Sigmoid colon (tissue), 7 donors: ENCODE measurements at places on chromosomes 1 and 21.

DNA sequence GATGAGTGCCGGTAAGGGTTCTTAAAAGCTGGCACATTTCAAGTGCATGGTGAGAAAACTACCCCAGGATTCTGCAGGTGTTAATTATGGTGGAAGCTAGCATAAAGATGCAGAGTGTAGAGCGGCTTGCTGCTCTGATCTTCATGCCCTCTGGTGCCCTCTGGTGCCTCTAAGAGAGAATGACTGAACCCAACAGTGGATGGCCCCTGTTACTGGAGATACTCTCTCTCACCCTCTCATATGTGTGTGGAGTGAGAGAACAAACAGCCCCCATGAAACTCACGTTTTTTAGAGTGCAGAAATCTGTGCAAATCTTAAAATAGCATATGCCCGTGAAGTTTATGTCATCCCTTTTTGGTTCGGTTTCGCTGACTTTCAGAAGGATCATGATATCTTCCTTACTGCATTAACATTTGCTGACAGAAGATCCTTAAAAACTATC, 90.0 kb downstream of the GRIK1 start:
- DNase-seq = no peak

DNA sequence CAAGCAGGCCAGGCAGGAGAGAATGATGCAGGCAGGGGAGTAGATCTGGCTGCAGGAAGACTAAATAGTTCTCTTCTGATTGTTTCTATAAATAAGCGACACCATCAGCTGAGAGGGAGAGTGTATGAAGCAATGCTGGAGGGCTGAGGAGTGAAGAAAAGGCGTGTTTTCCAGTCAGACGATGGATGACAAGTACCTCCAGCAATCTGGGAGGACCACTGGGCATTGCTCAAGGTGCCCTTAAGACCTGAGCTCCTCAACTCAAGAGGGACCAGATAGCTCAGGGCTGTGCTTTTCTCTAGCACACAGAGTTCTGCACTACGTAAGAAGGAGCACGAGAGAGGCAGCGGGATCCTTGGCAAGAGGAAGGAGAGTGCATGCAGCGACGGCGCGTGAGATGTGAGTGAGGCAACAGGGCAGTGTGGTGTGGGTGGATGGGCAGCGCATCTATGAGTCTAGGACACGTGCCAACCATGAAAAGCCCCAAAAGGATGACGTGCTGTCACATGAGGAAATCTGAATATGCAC, 36.0 kb downstream of the PABPC4 start:
- DNase-seq = peak; percentile 84

DNA sequence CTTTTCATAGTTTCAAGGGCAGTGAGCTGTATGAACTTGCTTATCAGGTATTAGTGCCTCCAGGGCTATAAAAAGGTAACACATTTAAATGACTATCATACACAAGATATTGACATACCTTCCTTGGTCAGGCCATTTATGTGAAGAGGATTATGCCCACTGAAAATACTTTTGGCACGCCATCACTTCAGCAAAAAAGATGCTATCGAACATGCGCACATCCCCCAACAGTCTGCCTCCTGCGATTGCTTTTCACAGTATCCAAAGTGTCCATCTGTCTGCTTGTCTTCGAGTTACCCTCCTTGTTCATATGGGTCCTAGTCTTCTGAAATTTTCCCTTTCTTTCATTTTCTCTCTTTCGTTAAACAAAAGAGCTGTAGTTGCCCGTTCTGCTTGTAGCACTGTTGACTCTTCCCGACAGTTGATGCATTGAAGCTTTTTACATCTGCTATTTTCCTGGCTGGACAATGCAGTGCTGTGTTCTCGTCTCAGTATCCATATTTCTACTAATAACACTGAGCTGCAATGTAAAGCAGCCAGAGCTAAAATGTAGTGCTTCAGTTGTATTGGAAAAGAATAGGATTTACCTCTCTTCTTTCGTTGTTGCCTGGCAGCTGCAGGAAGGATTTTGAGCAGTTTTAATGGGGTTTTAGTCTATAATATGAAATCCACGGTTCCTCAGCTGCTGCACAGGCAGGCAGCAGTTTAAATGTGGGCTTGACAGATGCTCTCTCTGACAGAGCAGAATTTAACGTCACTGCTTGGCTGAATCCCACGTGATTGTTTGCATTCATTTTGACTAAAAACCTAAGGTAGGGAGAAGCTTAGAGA, at the start of gene B3GALT2:
Gene B3GALT2 (minus strand): TSS at position 713 of the 831 bp plus-strand sequence. CDS start 5,051 bp downstream, outside the sequence.
- peak; percentile 63 for DNase-seq

DNA sequence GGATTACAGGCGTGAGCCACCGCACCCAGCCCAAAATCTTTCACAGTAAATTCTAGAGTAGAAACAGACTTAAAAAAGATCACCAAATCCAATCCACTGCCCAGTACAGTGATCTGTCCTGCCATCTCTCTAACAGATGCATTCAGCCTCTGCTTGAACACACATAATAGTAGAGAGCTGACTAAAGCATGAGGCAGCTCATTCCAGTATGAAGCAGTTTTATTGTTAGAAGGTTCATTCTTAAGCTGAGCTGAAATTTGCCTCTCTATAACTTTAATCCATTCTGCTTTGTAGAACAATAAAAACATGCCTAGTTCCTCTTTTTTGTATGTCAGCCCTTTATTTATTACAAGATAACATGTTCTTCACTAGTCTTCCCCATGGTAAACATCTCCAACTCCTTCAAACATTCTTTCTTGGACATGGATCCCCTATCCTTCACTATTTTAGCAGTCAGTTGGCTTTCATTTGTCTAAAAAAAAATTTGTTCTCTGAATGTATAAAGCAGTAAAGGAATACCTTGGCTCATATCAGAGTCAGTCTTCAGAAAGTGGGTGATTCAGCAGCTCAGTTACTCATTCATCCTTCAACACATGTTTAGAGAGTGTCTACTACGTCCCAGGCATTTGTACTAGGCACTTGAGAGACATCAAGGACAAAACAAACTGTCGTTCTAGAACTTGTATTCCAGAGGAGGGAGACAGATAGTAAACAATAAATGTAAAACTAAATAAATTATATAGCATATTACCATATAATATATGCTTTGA, 10.7 kb upstream of the PTBP2 start:
- DNase-seq = no peak

GRCh38 chr1:9589144-9589718, 520 bp downstream of the TMEM201 start:
- no peak for DNase-seq

DNA sequence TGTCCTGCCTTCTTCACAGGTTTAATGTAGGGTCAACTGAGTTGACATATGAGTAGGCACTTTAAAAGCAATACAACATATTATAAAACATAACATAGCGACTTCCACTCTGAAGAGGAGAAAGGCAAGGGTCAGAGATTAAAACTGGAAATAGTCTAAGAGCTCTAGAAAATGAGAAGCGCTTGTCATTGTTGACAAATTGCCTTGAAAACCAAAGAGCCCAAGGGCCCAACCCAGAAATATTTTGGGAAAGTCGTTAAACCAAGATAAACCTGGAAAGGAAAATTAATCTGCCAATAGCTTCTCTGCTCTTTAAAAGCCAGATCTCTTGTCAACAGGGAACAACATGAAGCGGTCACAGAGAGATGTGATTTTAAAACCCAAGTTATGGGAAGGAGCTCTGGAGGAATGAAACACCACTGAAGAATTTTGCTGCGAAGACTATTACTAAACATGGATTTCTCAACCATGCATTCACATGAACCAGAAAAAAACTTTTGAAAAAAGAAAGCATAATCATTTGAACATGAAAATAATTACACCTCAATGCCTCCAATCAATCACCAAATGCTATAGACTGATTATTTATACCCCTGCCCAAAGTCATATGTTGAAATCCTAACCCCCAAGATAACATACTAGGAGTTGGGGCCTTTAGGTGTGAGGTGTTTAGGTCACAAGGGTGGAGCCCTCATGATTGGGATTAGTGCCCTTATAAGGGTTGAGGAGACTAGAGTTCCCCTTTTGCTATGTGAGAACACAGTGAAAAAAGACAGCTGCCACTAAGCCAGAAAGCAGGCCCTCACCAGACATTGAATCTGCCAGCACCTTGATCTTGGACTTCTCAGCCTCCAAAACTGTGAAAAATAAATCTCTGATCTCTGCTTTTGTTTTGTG, 33.0 kb upstream of the MTF1 start:
- no peak for DNase-seq

- DNase-seq = no peak
Observed at GRCh38 chr1:143665606-143666005, 306.2 kb downstream of the FAM72C start.

DNA sequence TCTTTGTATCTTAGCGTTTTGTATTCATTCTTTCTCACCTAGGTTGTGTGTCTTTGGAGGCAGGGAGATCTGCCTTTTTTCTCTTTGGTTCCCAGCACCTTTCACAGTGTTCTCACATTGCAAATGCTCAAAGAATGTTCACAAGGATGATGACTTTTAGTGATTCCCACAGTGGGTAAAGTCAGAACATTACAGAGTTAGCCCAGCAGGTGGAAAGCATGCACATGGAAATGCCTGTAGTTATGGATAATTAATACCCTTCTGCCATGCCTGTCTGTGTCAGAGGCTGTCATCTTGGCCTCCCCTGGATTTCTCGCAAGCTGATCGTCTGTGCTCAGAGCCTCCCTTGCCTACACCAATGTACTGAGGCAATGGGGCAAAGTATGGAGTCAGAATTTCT, 458.9 kb downstream of the LMO4 start:
- no peak for DNase-seq

- peak; percentile 42 for DNase-seq
Observed at GRCh38 chr21:42707207-42707830, 53.9 kb downstream of the PDE9A start.

DNA sequence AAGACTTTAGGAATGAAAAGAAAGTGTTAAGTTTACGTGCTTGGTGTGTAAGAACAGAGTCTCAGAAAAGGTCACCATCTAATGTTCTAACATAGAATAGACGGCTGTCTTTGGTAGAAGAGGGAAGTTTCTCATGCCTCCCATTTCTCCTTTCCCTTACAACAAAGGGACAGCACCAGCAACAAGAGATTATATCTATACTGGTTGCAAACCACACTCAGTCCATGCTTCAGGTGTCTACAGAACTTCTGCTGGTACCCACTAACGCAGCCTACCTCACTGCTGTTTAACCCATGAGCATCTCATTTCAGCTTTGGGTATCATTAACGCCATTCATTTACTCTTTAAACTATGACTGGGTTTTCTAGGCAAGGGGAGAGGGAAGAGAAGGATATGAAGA, 9.2 kb upstream of the ITPKB start:
- DNase-seq = no peak

GRCh38 chr21:35860189-35860869, 200.0 kb downstream of the SETD4 start:
- DNase-seq = no peak

GRCh38 chr1:27448982-27449381, 41.0 kb downstream of the WASF2 start:
- no peak for DNase-seq

DNA sequence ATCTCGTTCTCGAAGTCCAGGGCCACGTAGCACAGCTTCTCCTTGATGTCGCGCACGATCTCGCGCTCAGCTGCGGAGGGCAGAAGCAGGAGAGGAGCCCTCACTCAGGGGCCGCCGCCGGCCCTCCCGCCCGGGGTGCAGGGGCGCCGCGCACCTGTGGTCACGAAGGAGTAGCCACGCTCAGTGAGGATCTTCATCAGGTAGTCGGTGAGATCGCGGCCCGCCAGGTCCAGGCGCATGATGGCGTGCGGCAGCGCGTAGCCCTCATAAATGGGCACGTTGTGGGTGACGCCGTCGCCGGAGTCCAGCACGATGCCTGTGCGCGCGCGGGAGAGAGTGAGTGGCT, 1.8 kb downstream of the ACTA1 start:
- DNase-seq = no peak

DNA sequence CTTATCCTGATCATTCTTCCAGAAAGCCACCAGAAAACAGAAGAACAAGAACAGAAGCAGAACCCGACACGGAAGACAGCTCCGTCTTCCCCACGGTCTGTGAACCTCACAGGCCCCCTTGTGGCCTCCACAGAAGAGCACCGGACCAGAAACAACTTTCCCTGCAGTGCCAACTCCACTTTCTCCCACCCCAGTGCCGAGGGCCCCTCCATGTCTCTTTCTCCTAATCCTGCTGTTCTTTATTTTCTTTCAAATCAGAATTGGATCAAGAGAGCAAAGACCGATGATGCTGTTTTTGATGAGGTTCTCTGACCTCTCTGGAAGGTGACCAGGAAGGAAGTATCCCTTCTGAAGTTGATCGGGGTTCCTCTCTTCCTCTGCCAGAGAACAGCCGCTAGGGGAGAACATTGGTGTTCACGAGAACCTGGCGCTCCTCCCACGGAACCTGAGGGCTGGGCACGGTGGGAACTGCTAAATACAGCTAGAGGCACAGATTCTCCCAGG, 58.9 kb upstream of the CTTNBP2NL start:
- peak; percentile 75 for DNase-seq

GRCh38 chr1:25505656-25506385, 37.6 kb upstream of the LDLRAP1 start:
- peak; percentile 32 for DNase-seq

GRCh38 chr1:5200006-5200405, 545.6 kb downstream of the AJAP1 start:
- no peak for DNase-seq

- DNase-seq = no peak
Observed at GRCh38 chr1:241838897-241839296, 9.1 kb upstream of the EXO1 start.

DNA sequence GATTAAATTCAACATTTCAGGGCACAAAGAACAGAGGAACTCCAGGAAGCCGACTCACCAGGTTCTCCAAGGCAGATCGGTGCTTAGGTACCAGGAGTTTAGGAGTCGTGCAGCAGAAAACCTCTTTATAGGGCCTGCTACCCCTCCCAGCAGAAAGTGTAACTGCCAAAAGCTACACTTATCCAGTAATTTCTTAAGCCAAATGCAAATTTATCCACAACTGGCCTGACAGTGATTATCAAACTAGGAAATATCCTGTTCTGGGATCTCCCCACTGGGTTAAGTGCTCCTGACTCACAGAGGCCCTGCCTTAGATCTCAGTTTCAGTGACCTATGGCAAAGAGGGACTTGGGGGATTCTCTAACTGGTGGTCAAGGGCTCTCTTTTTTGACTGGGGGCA, at the start of gene SPRR2F:
Gene SPRR2F (minus strand): TSS at position 101 of the 400 bp plus-strand sequence. CDS start 783 bp downstream, outside the sequence.
- DNase-seq = no peak

GRCh38 chr21:39348040-39348354, 891 bp downstream of the HMGN1 start:
- no peak for DNase-seq

DNA sequence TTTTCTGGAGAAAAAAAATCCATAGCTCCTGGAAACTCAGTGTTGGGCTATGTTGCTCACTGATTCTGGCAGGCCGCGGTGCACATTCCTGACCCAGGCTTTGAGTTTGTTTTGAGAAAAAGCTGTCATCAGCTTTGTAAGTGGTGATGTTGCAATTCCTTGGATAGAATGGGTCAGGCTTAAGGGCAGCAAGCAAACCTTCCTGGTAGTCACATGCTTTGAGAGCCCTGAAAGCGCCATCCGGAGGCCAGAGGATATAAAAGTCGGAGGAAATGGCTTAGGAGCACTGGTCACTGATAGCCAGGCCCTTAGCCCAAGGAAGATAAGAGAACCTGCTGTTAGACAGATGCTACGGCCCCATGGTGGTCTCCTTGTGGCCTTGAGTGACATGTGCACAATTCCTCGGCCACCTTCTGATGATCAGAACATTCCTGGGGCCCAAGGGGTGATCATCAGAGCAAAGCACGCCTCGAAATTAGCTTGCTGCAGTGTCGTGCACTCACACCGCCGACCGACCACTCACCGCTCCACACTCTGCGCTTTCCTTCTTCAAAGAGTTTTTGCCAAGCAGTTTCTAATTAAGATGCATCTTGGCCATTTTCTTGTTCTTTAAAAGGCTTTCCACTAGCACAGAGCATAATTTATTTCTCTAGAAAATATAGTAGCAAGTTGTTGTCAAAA, 78.6 kb downstream of the MAN1C1 start:
- DNase-seq = peak; percentile 94

GRCh38 chr1:41387667-41388091, 26.4 kb downstream of the FOXO6 start:
- peak; percentile 92 for DNase-seq
